ENCODE measurements at places on chromosomes 2 and 18.

- DNase-seq, result no peak
These were observed 539.0 kb downstream of the LRP1B start for GRCh38 chr2:141591787-141592186.

DNA sequence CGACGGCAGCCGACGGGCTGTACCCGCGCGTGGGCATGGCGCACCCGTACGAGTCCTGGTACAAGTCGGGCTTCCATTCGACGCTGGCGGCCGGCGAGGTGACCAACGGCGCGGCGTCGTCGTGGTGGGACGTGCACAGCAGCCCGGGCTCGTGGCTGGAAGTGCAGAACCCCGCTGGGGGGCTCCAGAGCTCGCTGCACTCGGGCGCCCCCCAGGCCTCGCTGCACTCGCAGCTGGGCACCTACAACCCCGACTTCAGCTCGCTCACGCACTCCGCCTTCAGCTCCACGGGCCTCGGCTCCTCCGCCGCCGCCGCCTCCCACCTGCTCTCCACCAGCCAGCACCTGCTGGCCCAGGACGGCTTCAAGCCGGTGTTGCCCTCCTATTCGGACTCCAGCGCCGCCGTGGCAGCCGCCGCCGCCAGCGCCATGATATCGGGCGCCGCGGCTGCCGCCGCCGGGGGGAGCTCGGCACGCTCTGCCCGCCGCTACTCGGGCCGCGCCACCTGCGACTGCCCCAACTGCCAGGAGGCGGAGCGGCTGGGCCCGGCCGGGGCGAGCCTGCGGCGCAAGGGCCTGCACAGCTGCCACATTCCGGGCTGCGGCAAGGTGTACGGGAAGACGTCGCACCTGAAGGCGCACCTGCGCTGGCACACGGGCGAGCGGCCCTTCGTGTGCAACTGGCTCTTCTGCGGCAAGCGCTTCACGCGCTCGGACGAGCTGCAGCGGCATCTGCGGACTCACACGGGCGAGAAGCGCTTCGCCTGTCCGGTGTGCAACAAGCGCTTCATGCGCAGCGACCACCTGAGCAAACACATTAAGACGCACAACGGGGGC, 2.0 kb downstream of the SP9 start:
- no peak for DNase-seq

GRCh38 chr2:41405441-41405840, 642.4 kb upstream of the PKDCC start:
- no peak for DNase-seq

DNA sequence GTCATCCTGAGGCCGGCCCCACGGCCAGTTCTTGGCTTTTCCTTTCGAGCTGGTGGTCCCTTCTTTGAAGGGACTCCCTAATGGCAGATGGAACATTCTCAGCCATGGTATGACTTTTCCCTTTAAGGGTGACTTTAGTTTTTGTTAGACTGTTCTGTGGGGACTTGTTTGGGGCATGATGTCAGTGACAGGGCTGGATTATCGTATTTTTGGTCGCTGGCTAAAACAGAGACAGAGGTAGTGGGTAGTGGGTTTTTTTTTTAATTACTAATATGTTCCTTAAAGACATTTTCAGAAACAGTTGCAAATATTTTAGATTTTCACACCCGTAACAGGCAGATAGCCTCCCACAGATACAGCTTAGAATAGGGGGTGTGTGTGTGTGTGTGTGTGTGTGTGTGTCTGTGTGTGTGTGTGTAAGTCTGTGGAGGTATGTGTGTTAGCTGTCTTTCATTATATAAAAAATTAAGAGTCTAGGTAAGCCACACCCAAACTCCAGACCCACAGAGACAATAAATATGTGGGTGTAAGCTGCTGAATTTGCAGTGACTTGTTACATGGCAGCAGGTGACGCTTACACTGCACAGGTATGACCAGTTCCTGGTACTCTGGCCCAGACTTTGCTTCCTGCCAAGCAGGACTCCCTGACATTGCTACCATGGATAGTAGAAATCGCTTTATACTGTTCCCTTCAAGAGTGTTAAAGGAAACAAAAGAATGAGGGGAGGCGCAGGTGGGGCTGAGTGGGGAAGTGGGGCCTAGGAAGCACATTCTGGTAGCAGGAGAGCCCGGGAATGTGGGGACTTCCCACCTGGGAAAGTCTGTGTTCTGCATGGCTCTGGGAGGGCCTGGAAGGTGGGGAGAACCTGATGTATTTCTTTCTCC, 20.9 kb downstream of the NCK2 start:
- no peak for DNase-seq

DNA sequence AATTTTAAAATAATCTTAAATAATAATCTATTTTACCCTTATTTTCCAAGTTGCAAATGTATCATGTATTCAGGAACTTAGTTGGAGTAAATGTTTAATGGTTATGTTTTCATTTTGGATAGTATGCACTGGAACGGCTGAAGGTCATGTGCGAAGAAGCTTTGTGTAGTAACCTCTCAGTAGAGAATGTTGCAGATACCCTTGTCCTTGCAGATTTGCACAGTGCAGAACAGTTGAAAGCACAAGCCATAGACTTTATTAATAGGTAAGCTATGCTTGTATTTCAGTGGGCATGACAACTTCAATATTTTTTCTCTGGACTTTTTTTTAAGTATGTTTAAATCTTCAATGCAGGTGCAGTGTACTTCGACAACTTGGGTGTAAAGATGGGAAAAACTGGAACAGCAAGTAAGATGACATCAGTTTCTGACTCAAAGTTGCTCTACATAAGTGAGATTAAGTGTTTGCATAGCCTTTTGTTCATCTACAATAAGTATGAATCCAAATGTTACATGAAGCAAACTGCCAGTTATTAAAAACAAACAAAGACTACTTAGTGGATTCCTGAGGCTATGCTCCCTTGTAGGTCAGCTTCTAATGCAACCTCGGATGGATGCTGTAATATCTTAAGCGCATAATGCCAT, 63.1 kb downstream of the SPOPL start:
- no peak for DNase-seq

GRCh38 chr2:37648331-37649011, 23.0 kb downstream of the CDC42EP3 start:
- DNase-seq, result no peak

GRCh38 chr2:61184263-61184662, 22.3 kb downstream of the C2orf74 start:
- no peak for DNase-seq

DNA sequence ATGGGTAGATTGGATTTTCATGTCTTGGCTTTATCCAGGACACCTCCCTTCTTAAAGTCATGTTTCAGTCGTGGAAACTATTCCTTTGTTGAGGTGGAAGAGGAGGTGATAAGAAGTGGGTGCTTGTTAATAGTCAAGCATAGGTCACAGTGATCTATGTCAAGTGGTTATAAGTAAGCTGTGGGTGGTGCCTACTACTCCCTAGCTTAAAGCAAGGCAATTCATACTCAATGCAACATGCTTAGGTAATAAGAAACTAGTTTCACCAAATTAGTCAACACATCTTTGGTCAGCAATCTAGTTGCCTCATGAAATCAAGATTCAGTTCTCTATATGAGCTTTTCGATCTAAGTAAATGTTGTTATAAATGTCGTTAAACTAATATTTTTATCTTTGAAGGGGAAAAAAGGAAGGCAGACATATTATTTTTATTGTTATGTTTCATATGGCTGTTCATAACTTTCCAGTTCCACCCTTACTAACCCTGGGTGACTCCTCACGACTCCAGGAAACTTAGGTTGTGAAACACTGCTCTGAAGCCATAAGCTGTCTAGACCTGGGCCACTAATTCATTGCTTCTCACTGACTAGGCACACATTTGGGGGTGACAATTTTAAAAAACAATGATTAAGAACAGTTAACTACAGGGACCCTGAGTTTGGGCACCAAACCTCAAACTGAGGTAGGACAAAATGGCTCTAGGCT, 5.8 kb upstream of the ABCB11 start:
- DNase-seq, result no peak

GRCh38 chr18:3874125-3874524, 424.2 kb downstream of the TGIF1 start:
- DNase-seq, result no peak

- DNase-seq, result no peak
These were observed 146.0 kb downstream of the SETBP1 start for GRCh38 chr18:44826418-44827259.

- no peak for DNase-seq
These were observed 2.9 kb upstream of the STAT4 start for GRCh38 chr2:191153716-191154115.

- DNase-seq, result no peak
These were observed 350.9 kb downstream of the NUP35 start for GRCh38 chr2:183474912-183475695.

- DNase-seq, result no peak
These were observed 179.4 kb downstream of the MYCN start for GRCh38 chr2:16119741-16120140.

DNA sequence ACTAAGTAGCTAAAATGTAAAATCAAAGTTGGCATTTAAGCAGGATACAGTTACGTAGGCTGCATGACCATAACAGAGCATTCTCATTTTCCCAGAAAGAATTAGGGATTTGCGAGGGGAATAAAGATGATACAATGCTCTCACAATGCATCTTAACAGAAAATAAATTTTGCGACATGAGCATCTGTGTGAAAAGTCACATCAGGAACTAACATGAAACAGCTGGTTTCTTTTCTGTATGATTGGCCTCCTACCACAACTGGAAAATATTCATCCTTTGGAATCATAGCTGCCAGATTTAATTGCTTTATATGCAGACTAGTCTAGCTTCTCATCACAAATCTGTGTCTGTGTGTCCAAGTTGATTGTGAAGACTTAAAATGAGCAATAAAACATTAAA, 66.0 kb downstream of the KCTD18 start:
- DNase-seq, result no peak

DNA sequence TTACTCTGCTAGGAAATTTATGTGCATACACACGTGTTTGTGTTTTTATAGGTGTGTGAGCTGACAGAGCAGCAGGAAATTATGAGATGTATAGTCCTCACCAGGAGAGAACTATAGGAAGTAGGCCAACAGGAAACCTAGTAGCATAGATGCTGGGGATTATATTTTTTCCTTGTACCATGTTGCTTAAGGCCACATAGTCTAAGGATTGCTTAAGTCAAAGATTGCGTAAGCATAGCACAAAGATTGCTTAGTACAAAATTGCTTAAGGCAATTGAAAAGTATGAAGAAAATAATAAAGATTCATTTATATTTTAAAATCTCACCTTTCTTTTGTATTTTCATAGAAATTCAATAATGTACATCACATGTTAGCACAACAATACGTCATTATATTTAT, 18.7 kb upstream of the CCDC102B start:
- DNase-seq, result no peak

DNA sequence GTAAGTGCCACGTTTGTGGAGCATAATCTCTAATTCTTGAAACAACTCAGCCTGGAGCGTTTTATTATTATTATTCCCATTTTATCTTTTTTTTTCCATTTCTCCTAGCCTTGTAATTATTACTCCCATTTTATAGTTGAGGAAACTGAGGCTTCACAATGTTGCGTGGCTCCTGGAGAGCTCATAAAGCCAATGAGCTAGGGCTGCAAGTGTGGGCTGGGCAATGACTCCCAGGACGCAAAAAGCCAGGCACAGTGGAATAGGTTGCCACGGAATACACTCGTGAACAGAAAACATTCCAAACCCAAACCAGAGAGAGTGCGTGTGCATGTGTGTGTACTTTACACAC, 13.5 kb upstream of the KLF11 start:
- DNase-seq, result no peak

DNA sequence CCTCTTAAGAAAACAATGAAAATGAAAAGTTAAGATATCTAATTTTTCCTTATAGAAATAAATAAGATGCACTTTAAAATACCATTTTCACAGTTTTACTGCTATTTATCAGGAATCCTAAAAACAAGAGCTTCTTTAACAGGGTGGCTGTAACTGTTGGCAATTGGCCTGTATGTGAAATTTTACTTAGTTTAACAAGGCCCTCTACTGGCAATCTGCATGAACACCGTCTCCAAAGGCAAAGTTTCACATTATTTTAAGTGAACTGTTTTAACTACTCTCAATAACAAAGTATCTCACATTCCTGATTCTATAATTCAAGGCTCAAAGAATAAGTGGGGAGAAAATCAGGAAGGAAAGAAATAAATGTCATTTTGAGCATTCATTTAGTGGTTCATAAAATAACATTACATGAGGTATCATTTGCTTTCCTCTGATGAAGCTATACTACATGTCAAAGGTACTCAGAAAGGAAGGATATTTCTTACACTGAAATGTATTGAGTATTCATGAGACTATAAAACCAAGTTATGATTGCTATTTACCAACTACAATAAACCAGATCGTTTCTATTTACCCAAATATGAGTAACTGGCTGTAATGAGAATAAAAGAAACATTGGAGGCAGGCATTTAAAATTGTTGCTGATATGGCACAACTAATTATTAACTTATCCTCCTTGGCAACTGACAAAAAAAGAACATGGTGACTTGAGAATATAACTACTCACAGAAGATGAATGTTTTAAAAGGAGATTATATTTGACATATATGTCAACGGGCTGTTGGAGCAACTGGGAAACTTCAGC, 7.0 kb downstream of the NCKAP5 start:
- no peak for DNase-seq

DNA sequence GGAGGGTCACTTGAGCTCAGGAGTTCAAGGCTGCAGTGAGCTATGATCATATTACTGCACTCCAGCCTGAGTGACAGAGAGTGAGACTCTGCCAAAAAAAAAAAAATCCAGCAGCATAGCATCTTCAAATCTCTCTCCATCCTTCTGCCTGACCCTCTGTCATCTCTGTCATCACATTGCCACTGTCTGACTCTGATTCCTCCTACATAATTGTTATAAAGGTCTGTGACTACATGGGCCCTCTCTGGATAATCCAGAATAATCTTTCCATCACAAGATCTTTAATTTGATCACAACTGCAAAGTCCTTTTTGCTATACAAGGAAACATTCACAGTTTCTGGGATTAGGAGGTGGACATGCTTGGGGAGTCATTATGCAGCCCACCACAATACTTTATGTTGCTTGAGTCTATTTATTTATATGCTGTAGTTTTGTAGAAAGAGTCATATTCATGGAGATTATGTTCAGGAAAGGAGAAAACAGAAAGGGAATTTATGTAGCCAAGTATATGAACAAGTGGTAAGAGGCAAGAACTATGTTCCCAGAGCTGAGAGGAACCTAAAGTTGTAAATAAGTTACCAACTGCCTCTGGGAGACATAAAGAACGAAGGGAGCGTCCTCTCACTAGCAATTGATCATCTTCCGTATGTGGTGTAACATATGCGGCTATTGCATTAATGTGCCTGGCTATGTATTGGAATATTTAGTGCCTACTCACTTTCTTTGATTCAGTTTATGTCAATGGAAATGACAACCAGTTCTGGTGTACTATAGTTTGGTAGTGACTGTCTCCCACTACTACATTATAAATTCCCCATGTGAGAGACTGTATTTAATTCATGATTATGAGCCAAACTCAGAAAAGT, 21.5 kb downstream of the RND3 start:
- no peak for DNase-seq

GRCh38 chr2:235768606-235769005, 274.8 kb downstream of the AGAP1 start:
- no peak for DNase-seq

Measured in GOT3 (cell line).